ENCODE measurements at places on chromosomes 6 and 20.

DNA sequence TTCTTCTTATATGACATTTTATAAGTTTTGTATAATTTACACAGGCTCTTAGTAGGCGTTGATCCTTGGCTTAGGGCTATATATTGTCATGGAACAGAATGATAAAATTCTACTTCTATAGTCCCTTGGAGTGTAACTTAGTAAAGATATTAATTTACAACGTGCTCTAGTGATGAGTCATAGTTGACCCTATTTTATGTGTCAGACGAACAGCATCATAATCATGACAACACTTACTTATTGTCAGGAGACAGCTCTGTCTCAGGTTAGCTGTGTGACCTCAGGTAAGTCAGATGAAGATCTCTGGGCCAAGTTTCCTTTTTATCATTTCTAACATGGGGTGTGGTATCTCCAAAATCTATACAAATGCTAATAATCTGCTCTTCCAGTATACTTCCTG is 473.5 kb downstream of the UTRN start:
- DNase-seq, result no peak

GRCh38 chr6:26158076-26158580 is 70.9 kb downstream of the HFE start:
- DNase-seq, result peak; percentile 68

- no peak for DNase-seq
Observed at GRCh38 chr6:154325142-154325541, 31.5 kb downstream of the IPCEF1 start.

GRCh38 chr6:118296129-118296901 is 251.8 kb upstream of the PLN start:
- no peak for DNase-seq

DNA sequence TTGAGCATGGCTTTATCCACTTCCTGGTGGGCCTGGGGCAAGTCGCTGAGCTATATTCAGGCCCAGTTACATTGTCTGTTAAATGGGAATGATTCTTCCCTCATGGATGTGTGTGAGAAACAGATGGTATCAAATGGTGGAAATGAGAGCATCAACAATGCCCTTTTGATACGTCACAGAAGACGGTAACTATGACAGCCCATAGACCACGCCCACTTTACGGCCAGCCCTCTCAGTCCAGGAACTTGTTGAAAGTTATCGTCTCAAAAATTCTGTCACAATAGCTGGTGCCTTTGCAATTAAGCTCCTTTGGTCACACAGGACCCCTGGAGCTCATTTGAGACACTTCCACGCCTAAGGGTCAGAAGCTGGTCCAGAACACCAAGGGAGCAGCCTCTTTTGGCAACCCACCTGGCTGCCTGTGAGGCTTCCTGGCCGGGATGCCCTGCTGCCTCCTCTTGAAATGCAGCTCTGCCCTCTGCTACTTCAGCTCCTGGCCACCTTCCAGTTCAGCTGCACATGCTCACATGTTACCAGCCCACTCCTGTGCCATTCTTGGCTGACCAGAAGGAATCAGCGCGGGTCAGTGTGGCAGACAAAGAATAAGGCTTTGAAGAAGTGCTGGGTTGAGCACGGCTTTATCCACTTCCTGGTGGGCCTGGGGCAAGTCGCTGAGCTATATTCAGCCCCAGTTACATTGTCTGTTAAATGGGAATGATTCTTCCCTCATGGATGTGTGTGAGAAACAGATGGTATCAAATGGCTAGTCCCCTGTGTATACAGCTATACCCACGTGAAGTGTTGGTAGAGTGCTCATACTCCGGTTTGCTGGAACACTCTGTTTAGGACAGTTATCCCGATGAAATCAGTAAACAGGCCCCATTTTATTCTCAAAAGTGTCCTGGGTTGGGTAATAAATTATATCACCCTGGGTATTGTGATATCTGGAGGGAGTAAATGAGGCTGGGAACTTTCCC is 199.2 kb upstream of the SUPT3H start:
- no peak for DNase-seq

GRCh38 chr6:115838763-115839401 is 221.8 kb downstream of the FRK start:
- no peak for DNase-seq

DNA sequence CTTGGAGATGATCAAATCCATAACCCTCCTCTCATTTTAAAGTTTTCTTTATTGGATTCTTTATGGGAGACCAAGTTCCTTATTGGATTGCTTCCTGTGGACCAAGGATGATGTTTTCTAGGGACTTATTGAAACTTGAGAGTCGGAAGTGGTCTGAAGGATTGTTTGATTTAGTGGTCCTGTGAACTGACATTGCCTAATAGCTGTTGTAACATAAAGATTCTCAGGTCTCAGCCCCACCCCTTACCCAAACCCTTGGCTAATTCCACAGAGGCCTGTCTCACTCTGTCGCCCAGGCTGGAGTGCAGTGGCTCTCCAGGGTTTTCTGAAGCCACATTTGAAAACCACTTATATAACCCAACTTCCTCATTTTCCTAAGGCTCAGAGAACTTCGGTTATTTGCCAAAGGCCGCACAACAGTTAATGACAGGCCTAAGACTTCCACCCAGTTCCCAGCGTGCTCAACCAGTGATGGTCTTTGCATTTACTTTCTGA is 77.0 kb downstream of the ATXN1 start:
- DNase-seq, result no peak

- DNase-seq, result no peak
Observed at GRCh38 chr20:35049776-35050352, 42.7 kb downstream of the TRPC4AP start.

- no peak for DNase-seq
Observed at GRCh38 chr6:70847106-70848084, 109.5 kb downstream of the B3GAT2 start.

- no peak for DNase-seq
Observed at GRCh38 chr6:113809826-113810225, 47.3 kb upstream of the MARCKS start.

DNA sequence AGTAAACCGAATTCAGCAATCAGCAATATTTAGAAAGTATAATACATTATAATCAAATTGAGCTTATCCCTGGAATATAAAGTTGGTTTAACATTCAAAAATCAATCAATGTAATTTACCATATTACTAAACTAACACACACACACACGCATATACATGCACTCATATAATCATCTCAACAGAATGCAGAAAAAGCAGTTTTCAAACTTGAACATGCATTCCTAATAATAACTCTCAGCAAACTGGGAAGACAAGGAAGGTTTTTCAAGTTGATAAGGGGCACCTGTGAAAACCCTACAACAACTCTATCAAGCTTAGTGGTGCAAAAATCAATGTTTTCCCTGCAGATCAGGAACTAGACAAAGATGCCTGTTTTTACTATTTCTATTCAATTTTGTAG is 4.7 kb downstream of the SIRPB2 start:
- no peak for DNase-seq

- DNase-seq, result no peak
Observed at GRCh38 chr6:104566411-104566810, 293.3 kb downstream of the HACE1 start.

- DNase-seq, result no peak
Observed at GRCh38 chr20:1001116-1001515, 995 bp downstream of the RSPO4 start.

GRCh38 chr6:36327226-36327918 is 9.3 kb downstream of the BNIP5 start:
- DNase-seq, result no peak

DNA sequence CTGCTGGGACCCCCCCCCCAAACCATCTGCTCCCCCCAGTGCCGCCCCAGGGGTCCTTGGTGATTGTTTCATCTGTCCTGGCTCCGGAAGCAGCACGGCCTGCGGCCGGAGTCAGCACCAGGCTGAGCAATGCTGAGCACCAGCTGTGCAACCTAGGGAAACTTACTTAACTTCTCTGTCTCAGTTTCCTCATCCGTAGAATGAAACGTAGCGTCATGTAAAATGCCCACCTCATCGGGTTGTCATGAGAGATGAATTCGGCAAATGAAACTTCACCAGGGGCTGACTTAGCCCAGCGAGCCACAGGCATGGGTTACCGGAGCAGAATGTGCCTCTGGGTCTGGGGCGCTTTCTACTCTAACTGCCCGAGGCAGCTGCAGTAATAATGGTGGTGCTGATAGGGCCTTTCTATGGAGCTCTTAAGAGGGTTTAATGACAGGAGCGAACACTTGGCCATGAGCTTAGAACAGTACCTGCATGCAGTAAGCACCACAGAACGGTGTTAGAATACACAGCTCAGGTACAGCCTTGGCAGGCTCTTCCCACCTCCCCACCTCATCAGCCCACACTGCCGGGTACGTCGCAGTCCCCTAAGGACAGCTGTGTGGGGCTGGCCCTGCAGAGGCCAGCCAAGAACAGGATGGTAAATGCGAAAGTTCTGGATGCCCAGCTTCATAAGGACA is 1.7 kb downstream of the THBS2 start:
- no peak for DNase-seq

DNA sequence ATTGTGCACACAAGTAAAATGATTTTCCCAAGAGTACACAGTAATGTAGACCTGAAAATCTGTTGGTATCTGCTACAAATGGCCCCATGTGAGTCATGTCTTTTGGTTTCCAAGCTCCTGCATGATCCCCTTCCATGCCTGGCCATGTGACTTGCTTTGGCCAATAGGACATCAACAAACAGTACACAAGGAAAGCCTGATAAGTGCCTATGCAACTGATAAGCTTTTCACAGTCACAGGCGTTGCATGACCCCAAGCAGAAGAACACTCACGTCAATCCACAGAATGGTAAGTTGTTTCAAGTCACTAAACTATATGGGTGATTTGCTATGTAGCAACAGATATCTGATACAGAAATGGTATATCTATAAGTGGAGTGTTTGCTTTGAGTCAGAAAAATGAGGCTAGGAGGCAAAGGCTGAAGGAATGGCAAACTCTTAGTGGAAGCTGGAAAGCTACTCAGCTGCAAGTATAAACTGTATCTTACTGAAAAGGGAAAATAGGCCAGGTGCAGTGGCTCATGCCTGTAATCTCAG is 160.1 kb upstream of the BEND3 start:
- no peak for DNase-seq

- DNase-seq, result no peak
Observed at GRCh38 chr6:89347825-89348224, 4.7 kb downstream of the UBE2J1 start.

- DNase-seq, result no peak
Observed at GRCh38 chr20:44698351-44698750, 16.8 kb upstream of the CCN5 start.

- DNase-seq, result no peak
Observed at GRCh38 chr6:21187485-21187884, 406.1 kb upstream of the SOX4 start.

GRCh38 chr6:90146921-90147649 is 149.6 kb downstream of the BACH2 start:
- DNase-seq, result no peak

DNA sequence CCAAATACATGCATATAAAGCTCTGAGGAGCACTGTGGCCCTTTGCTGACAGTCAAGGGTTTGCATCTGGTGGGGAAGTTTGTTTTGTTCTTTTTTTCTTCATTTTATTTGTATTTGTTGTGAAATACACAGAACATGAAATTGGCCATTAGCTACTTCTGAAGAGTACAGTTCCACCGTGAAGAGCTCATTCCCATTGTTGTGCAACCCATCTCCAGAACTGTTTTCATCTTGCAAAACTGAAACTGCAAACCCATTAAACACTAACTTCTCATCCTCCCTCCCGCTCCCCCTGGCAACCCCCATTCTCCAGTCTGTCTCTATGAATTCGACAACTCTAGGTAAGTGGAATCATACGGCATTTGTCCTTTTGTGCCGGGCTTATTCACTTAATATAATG is 231.3 kb downstream of the TFAP2C start:
- no peak for DNase-seq

DNA sequence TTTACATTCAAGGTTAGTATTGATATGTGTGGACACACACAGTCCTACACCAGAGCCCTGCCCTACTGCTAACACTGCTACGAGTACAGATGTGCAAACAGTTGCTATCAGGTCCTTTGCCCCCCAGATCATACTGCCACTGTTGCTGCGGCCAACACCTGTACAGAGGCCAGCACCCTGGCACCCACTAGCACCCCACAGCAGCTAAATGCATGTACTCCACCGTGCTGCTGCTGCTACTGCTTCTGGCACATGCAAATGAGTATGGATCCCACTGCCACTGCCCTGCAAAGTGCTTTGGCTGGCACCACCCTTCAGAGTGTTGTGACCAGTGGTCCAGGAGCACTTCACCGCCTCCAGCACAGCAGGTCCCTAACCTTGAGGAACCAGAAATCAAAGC is 621.9 kb downstream of the GRIK2 start:
- DNase-seq, result no peak

DNA sequence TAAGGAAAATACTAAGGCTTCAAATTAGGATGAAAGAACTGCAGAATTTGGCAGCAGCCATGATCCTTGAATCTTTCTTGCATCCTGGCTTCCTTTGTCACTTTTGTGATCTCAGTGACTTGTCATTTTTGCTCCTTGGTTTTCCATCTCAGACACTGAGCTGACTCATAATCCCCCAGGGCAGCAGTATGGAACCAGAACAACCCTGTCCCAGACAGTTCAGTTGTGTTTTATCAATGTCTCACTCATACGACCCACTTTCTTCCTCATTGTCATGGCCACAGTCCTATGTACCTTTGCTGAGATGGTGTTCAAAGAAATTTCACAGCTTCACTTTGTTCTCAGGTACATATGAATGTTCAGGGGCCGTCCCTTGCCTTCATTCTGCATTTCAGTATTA is 488.5 kb upstream of the BTBD3 start:
- no peak for DNase-seq

- DNase-seq, result no peak
Observed at GRCh38 chr6:54588176-54588575, 258.4 kb upstream of the FAM83B start.

- DNase-seq, result no peak
Observed at GRCh38 chr6:110181131-110182030, 1.2 kb downstream of the CDC40 start.

DNA sequence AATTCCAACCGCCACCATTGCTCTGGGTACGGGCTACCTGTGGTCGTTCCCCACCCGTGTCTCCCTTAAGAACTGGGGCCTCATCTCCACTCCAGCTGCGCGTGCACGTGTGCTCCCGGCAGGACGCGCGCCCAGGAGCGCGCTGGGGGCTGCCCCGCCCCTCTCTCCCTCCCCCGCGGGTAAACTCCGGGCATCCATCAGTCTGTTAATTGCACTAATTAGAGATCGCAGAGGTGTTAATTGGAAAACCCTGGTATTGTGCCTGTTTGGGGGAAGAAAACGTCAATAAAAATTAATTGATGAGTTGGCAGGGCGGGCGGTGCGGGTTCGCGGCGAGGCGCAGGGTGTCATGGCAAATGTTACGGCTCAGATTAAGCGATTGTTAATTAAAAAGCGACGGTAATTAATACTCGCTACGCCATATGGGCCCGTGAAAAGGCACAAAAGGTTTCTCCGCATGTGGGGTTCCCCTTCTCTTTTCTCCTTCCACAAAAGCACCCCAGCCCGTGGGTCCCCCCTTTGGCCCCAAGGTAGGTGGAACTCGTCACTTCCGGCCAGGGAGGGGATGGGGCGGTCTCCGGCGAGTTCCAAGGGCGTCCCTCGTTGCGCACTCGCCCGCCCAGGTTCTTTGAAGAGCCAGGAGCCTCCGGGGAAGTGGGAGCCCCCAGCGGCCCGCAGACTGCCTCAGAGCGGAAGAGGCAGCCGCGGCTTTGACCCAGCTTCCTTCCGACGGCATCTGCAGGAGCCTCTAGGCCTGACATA is 14.4 kb downstream of the FOXP4 start:
- DNase-seq, result peak; percentile 70
